IPS-NIHi11 (cell line): ENCODE measurements at places on chromosomes 11 and 22.

DNA sequence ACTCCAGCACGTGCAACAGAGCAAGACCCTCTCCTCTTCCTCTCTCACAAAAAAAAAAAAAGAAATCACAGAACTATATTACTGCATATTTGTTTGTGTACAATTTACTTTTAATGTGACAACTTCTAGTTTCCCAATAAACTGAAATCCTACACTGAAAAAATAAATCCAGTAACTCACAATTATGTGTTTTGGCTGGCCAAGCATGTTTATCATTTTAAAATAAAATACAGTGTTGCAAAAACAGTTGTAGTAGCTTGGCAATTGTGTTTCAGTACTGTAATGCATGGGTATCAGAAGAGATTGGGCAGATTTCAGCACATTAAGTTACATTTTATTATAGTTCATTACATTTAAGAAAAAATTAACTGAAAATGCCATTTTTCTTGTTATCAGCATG is 344.9 kb downstream of the ETS1 start:
- DNase-seq = no peak

DNA sequence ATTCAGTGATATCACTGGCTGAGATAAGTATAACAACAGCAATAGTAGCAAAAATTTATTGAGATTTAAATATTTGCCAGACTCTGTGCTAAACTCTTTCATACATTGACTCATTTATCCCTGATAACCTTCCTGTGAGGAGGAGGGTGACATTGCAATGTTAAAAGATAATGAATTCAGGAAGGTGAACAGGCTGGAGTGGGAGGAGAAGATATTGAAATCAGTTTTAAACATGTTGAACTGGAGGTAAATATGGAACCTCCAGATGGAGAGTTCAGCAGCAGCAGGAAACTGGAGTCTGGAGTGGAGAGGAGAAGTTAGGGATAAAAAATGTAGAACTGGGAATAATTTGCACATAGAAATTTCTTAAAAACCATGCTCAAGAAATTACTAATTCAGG is 142.0 kb upstream of the FAT3 start:
- no peak for DNase-seq

GRCh38 chr11:111347002-111347722 is 31.9 kb downstream of the POU2AF1 start:
- no peak for DNase-seq

DNA sequence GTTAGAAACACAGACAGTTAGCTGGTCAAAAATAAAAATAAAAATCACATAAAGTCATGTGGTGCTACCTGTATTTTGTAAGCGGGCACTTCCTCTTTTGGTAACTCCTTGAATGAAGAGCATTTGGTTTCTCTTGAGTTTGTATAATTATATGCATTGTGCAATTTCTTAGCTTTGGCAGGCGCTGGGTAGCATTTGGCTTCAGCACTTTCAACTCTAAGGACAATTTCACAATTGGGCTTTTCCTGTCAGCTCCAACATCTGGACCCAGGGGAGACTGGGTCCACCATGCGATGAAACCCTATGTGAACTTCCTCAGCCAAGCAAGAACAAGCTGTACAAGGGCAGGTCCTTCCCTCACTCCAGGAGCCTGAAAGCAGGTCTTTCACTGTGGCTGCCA is 169.1 kb downstream of the RRAS2 start:
- no peak for DNase-seq

GRCh38 chr11:25436326-25436725 is 895.6 kb upstream of the ANO3 start:
- no peak for DNase-seq

- DNase-seq = no peak
Measured at GRCh38 chr11:44784436-44784760, 57.6 kb downstream of the TSPAN18 start.

DNA sequence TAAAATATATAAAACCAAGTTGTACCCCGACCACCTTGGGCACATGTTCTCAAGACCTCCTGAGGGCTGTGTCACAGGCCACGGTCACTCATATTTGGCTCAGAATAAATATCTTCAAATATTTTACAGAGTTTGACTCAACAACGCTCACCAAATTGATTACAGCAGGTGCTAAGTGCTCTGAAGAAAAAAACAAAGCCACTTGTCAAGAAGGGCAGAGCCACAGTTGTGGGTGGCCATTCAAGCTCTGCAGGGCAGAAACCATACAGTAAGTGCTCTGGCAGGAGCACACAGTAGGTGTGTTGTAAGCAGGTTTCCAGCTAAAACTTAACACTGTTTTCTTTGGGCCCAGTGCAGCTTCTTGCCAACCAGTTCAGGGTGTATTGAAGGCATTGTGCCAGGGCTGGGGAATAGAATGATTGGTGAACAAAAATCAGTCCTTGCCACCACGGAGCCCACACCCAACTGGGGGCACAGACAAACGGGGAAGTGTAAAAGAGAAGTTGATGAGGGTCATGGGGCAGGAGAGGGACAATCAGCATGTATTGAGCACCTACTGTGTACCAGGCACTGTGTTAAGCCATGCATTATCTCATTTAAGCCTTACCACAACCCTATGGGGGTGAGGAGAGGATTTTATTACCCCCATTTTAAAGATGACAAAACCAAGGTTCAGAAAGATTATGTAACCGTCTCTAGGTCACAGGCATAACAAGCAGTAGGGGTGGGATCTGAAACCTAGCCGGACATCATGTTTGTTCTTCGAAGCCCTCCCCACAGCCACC is 18.2 kb downstream of the ARRB1 start:
- no peak for DNase-seq

DNA sequence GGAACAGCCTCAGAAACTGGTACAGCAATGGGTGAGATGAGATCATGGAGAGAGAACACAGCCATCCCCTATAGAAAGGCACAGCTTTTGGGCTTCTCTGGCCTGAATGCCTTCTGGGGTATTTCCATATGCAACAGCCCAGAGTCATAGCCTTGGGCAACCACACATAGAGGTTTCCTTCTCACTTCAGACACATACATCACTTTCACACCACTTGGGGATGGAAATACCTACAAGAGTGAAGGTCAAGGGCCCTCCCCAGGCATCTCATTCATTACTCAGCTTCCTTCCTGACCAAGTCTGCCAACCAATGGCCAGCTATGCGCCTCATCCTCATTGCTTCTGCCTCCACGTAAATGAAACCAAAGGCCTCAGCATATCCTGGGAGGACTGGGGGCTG is 17.7 kb upstream of the OLFML1 start:
- DNase-seq = no peak

- DNase-seq = no peak
Measured at GRCh38 chr11:100240025-100240539, 447.0 kb upstream of the ARHGAP42 start.

GRCh38 chr22:22891139-22891621 is 3.6 kb downstream of the IGLL5 start:
- DNase-seq = no peak

- no peak for DNase-seq
Measured at GRCh38 chr22:44304354-44304753, 8.4 kb downstream of the SHISAL1 start.

- no peak for DNase-seq
Measured at GRCh38 chr11:6248248-6248647, 9.4 kb downstream of the CNGA4 start.

DNA sequence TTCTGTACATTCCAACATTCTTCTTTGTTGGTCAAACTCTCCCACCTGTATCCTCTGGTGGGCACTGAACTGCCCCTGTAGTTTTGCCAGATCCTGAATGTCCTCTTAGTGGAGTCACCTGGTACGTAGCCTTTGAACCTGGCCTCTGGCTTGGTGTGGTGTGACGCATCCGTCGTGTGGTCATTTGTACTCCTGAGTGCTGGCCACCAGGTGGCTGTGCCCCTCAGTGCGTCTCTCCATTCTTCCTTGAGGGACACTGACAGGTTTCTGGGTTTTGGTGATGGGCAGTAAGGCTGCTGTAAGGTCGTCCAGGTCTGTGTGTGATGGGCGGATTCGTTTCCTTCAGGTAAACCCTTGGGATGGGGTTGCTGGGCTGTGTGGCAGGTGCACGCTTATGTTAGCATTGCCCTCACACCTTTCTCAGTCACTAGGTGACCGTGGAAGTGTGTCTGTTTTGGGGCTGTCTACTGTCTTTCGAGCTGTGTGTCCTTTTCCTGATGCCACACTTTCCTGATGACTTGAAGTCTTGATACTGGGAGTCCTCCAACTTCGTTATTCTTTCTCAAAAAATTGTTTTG is 13.6 kb upstream of the RANBP1 start:
- DNase-seq = peak; percentile 47

DNA sequence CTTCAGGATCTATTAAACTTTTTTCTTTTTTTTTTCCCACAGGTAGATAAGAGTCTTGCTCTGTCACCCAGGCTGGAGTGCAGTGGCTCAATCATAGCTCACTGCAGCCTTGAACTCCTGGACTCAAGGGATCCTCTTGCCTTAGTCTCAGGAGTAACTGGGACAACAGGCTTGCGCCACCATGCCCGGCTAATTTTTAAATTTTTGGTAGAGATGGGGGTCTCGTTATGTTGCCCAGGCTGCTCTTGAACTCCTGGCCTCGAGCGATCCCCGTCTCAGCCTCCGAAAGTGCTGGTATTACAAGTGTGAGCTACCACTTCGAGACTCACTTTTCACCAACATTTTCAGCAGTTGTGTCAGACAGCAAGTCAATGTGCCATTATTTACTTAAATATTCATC is 962 bp downstream of the SIRT3 start:
- no peak for DNase-seq

- no peak for DNase-seq
Measured at GRCh38 chr22:17787241-17787640, 13.0 kb upstream of the BID start.

GRCh38 chr11:70507466-70508230 is 109.3 kb downstream of the CTTN start:
- no peak for DNase-seq

GRCh38 chr11:122186439-122187080 is 70.5 kb upstream of the BLID start:
- DNase-seq = no peak

DNA sequence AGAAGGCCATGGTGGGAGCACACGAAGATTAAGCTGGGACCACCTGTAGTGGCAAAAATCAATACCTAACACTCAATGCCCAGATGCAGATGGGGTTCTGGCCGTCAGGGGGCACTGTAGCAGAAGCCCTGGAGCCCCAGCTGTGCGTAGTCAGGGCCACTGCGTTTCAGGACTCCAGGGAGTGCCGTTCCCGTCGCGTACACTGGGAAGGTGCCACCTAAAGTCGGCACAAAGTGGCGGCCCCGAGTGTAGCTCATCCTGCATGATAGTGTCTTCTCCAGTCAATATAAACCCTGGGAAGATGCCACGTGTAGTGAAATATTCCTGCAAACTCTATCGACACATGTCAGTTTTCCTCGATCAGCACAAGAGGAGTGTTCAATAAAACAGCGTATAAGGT is 123.8 kb upstream of the NTM start:
- DNase-seq = peak; percentile 67

- DNase-seq = no peak
Measured at GRCh38 chr22:30212363-30212995, 34.1 kb downstream of the LIF start.

GRCh38 chr22:41565403-41566054 is 4.7 kb downstream of the CSDC2 start:
- DNase-seq = no peak

DNA sequence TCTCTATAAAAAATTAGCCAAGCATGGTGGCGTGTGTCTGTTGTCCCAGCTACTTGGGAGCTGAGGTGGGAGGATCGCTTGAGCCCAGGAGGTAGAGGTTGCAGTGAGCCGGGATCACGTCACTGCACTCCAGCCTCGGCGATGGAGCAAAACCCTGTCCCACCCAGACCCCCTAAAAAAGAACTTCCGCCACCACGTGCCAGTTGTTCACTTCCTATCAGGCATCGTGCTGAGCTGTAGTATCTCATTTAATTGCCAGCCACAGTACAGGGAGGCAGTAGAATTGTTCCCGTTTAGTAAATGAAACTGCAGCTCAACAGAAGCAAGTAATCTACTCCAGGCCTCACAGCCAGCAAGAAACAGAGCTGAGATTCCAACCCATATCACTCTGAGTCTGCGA is 3.0 kb upstream of the TMEM132A start:
- DNase-seq = no peak

DNA sequence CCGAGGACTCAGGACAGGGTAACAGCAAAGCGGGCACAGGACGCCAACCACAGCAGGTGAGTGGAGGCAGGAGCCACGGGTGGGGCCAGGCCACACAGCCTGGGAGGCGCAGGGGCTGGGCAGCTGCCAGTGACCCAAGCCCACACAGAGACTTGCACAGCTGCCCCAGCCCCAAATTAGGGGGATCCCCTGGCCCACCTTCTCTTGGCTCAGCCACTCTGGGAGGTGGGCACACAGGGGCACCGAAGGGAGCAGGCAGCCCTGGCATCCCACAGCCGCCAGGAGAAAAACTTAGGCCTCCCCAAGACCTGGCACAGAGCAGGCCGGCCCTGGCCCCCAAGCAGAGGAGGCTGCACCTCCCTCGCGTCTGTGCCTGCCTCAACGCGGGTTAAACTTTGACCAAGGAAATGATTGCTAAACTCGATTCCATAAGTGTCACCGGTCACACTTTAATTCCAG is at the start of gene SLC22A12:
Gene SLC22A12, plus strand, starts transcription at position 458 of the 459 bp plus-strand sequence. CDS start 337 bp downstream, outside the sequence.
- DNase-seq = peak; percentile 7
